ENCODE measurements at places on chromosomes 1 and 21.

DNA sequence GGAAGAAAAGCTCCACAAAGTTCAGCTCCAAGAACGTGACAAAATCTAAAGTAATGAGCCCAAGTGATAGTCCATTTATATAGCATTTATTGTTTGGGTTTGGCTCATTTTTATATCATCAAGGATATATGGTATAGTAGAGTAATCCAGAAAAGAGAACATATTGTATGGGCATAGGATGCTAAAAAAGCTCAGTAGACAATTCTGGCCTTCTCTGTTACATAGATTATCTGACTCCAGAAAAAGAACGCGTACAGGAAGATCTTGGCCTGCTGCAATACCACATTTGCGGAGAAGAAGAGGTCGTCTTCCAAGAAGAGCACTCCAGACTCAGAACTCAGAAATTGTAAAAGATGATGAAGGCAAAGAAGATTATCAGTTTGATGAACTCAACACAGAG lies 43.8 kb downstream of the TMED5 start:
- DNase-seq, result no peak

DNA sequence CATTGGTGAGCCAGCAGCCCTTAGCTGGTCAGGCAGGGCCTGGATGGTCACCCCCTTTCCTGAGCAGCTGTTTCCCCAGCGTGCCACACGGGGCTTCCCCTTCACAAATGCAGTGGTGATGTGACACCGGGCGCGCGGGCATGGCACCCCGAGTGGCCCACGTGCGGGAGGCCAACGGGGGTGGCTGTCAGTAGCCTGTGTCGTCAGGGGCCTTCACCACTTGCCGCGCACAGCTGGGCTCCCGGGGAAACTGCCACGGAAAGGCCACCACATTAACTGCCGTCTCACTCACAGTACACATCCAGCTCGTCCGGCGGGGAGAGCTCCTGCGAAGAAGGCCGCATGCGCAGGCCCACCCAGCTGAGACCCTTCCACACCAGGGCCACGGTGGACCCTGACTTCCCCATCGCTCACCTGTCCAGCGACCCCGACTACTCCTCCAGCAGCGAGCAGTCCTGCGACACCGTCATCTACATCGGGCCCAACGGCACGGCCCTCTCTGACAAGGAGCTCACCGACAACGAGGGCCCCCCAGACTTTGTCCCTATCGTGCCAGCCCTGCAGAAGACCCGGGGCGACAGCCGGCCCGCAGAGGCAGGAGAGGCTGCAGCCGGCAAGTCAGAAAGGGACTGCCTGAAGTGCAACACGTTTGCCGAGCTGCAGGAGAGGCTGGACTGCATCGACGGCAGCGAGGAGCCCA lies 530.5 kb downstream of the KIF26B start:
- no peak for DNase-seq

- DNase-seq, result no peak
Measured at GRCh38 chr1:114524944-114525343, 13.9 kb upstream of the TRIM33 start.

DNA sequence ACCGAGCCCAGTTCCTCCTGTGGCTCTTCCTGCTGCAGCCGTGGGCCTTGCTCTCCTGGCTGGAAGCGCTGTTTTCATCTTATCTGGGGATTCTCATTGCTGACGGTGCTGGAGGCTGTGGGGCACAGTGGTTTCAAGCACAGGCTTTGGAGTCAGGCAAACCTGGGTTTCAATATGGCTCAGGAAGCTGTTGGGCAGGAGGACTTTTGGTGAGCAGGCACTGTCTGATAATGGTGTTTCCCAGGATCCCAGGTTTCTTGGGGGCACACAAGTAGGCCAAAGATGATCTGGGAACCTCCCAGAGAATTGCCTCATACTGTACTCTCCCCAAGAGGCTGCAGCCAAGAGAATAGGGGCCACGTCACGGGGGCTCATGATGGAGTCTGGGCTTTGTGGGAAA lies 105.6 kb upstream of the TRABD2B start:
- DNase-seq, result no peak

GRCh38 chr1:17582124-17582774 lies 42.8 kb downstream of the ARHGEF10L start:
- DNase-seq, result no peak

- DNase-seq, result no peak
Measured at GRCh38 chr1:160858097-160858496, 4.6 kb downstream of the CD244 start.

GRCh38 chr1:109517337-109517736 lies 7.8 kb upstream of the AMIGO1 start:
- DNase-seq, result no peak

DNA sequence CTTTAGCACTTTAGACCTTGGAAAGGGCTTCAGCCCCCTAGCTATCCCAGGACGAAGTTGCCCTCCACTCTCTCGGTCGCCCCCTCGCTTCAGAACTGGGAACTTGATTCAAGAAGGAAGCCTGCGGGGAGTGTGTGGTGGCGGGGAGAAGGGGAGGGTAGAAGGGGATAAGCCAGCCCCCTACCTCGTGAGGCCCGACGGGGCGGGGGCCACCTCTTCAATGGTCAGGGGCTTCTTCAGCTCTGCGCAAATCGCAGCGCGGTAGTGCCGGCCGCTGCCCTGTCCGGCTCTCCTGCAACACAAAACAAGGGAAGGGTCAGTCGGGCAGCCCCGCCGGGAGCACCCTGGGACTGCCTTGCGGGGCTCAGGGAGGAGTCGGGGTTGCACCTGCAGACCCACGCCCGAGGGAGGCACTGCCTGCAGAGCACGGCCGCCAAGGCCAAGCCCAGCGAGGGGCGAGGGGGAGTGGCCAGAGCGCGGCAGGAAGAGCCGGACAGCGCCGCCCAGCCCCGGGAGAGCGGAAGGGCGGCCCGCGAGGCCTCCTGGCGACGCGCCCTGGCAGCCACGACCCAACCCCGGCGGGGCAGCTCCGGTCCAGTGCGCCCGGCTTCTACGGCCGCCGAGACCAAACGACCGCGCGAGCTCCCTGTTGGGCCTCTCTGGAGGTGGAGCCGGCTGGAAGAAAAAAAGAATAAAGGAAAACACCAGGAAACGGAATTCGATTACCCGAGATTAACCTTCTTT lies 56.2 kb upstream of the RASAL2 start:
- DNase-seq, result no peak

DNA sequence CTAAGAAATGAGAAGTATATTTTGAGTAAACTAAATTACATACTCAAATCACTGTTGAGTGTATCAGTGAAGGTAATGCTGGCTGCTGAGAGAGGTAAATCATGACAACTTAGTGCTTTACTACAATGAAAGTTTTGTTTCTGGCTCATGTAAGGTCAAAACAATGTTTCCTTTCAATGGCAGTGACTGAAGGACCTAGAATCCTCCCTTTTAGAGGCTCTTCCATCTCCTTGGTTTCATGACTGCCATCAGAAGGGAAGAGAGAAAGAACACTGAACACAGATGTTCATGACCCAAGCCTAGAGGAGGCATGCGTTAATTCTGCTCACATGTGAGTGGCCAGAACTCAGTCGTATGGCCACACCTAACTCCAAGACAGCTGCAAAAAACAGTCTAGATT lies 130.6 kb downstream of the AKT3 start:
- no peak for DNase-seq

DNA sequence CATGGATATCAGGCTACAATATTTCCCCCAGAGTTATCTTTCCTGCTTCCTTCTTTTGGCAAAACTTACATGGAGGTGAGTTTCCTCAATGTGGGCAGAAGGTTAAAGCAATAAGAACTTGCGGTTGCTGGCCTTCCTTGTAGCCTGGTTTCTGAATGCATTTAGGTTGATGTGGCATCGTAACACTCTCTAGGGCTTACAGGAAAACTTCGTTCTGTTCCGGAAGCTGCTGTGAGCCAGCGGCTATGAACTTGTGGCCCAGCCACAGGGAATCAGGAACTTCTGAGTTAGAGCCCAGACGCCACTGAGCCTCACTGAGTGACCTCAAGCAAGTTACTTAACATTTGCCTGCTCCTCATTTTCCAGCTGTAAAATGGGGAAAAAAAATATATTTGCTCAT lies 623.4 kb upstream of the ADAMTS5 start:
- DNase-seq, result no peak

GRCh38 chr1:247854899-247855545 lies 2.0 kb upstream of the TRIM58 start:
- DNase-seq, result no peak

GRCh38 chr1:174174461-174175329 lies 15.4 kb downstream of the RABGAP1L start:
- DNase-seq, result peak; percentile 62

DNA sequence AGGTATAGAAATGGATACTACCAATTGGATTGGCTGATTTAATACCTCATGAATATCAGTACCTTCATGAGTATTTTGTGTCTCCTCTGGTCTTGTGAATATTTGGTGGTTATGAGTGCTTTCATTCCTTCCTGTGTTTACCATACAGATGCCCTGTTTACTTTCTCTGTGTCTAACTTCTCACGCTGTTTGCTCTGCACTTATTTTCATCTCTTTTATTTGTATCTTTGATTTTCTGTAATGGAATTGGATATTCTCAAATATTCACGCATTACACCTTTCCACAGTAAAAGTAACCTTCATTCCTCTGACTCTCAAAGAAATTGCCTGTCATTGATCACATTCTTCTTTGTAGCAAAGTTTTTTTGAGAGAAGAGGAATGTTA lies 16.8 kb downstream of the CNST start:
- DNase-seq, result no peak

- DNase-seq, result no peak
Measured at GRCh38 chr1:34166191-34166624, 1.2 kb upstream of the CSMD2 start.

DNA sequence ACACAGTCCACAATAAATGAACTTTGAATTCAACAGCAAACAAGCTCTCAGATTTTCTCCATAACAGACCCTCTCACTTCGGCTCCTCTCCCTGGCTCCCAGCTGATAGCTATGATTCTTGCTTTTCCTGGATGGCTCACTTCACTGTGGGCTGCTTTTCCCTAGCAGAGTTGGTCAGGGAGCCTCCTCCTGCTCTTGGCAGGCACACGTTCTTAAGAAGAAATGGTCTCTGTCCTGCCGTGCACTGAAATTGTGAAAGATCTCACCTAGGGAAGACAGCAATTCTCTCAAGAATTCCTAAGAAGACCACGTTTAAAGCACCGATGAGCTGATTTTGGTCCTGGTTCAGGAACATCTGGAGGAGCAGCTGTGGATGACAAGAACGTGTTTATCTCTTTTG lies 148.5 kb upstream of the KCNK2 start:
- DNase-seq, result no peak

GRCh38 chr1:74480068-74480467 lies 32.3 kb downstream of the LRRC53 start:
- no peak for DNase-seq

- no peak for DNase-seq
Measured at GRCh38 chr1:227941509-227942020, 6.2 kb downstream of the WNT9A start.

DNA sequence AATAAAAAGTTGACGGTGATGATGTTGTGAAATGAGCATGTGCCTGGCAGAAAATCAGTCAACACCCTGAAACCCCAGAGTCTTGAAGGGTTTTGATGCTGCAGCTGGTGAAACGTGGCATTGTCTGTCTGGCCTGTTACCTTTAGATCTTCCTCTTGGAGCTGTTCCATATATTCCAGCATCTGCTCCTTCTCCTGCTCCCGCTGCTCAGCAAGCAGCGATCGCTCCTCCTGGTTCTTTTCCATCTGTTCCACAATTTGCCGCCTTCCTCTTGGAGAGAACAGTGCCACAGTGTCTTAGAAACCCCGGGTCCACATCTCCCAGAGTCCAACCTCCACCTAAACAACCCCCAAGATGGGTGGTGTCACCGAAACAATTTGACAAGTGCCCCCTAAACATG lies 15.7 kb downstream of the CFAP45 start:
- no peak for DNase-seq

- DNase-seq, result no peak
Measured at GRCh38 chr1:171916315-171916771, 75.0 kb downstream of the DNM3 start.

DNA sequence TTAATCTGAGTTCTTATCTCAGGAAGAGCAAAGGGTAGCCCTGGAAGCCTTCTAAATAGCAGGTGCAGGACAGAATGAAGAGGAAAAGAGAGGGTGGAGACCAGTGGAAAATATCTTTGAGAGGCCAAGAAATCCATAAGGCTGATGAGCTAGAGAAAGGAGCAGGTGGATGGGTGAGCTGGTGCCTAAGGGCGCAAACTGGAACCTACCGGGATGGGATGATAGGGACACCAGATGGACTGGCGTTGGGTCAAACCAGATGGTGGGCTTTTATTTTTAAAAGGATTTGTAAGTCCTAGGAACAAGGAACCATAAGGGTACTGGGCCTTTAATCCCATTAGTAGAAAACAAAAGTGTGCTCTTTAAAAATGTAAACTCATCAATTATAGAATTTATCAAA lies 59.7 kb downstream of the RGL1 start:
- no peak for DNase-seq

GRCh38 chr1:12472798-12473551 lies 145.0 kb downstream of the DHRS3 start:
- peak; percentile 90 for DNase-seq

GRCh38 chr21:34282223-34282622 lies 81.6 kb upstream of the KCNE2 start:
- DNase-seq, result peak; percentile 2

DNA sequence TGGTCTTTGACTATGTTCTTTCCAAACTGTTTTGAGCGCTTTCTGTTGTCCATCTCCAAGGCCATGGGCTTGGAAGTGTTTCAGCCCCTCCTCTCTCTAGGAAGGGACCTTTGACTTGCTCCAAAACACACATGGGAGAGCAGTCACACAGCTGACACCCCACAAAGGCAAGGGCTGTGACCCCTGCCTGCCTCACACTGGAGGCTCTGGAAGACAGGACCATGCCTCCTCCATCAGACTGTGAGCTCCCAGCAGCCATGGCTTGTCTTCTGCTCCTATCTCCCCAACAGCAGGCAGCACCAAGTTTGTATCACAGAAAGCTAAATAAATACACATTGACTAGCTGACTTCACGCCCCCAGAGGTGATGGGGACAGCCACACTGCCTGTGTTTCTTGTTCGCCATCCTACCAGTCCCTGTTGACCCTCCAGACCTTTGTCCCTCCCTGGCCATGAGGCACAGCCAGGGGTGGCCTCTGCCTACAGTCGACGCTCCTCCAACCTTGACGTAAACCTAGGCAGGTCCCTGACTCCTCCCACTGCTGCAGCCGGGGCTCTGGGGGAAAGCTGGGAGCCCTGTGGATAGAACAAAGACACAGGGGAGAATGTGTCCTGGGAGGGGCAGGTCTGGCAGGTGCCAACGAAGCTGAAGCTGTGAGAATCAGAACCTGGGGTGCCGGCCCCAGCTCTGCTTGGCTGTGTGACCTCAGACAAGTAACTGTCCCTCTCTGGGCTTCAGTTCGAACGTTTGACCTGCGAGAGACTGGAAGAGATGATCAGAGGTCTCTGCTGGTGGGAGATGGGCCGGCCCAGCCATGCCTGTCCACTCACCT lies 4.8 kb downstream of the PLA2G2F start:
- DNase-seq, result no peak

- DNase-seq, result no peak
Measured at GRCh38 chr1:5839161-5839880, 152.9 kb downstream of the NPHP4 start.

DNA sequence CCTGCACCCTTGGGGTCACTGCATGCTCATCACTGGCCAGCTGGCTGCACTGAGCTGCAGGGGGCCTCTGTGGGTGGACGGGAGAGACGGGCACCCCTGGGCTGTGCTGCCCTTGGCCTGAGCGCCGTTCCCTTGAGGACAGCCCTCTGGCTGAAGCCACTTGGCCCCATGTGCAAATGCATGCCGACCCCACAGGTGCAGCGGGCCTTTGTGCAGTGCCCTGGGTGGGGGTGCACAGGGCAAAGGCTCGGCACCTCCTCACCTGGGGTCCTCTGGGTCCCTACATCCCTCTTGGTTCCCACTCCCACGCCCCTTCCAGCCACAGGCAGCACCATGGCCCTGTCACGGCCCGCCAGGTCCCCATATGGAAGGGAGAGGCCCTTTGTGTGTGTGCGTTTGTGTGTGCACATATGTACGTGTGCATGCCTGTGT lies 41.3 kb downstream of the COQ8A start:
- DNase-seq, result no peak

Data from activated CD4-positive, alpha-beta T cell treated with anti-CD3 and anti-CD28 coated beads, Interleukin-2, Interleukin-4, amounts not matched to agents 100 ng/mL and 50 ng/mL, durations not matched to agents 16 hours and 8 hours (primary cell).